ENCODE measurements at places on chromosomes 6 and 20. TPM values are rescaled to one million over a fixed set of nuclear protein-coding genes. Genes with fewer than 3 reads are reported as not detected.

GRCh38 chr6:37008484-37009465 is 3.3 kb downstream of the FGD2 start:
- no peak for DNase-seq

GRCh38 chr20:62345681-62346370 is 21.3 kb downstream of the LAMA5 start:
- no peak for DNase-seq

Gene GHRH
- not detected for total RNA-seq

GRCh38 chr6:27383481-27383880 is 5.1 kb upstream of the ZNF391 start:
- no peak for DNase-seq

Gene ROMO1
- total RNA-seq, result 669 TPM

Gene TSBP1
- not detected for total RNA-seq

All from HT-29 (cell line).